Activated T-cell treated with anti-CD3 and anti-CD28 coated beads, Interleukin-2, amount 50 U/mL, for 4 hours (primary cell): ENCODE measurements at places on chromosomes 6 and 20. TPM values are rescaled to one million over a fixed set of nuclear protein-coding genes. Genes with fewer than 3 reads are reported as not detected.

Gene TRIM40
- total RNA-seq, result not detected

Gene MROH8
- total RNA-seq, result 0.51 TPM

Gene C6orf52
- 5.3 TPM for total RNA-seq

GRCh38 chr6:111601886-111602285, 3.8 kb downstream of the TRAF3IP2 start:
- no peak for DNase-seq

GRCh38 chr20:10323729-10324128, 105.1 kb downstream of the SNAP25 start:
- no peak for DNase-seq

DNA sequence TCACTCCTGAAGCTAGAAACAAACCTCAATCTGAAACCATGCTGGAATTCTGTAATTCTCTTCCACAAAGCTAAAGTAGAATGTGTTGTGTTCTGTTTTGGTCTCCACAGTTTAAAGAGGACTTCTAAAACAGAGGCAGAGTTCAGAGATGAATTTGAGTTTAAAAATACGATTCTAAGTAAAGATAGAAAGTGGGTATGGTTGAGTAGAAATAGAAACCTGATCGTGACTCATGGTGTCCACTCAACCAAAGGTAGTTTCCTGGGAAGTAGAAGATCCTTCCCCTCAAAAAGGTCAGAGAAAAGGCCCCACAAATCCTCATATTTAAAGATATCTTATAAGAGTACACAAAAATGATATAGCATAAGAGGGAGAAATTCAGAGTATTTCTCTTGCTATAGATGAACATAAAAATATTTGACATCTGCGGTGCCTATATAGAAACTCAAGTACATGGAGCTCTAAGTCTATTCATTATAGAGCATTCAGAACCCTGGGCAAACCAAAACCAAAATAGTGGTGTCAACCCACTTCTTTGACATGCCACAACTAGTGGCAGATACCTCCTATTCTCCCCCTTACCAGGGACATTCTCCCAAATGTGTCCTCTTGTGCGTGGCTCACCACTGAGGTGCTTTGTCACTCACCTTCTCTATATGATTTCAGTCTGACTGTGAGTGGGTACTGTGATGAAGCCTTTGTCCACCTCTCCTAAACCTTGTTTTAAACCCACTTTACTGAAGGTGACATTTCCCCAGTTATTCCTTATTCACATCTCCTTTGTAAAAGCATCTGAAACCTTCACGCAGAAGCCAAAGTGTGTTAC, 84.5 kb downstream of the PLCB1 start:
- DNase-seq, result no peak

- DNase-seq, result no peak
Observed at GRCh38 chr6:16868968-16869367, 107.7 kb upstream of the ATXN1 start.

GRCh38 chr6:52381249-52381648, 19.3 kb downstream of the PAQR8 start:
- no peak for DNase-seq

DNA sequence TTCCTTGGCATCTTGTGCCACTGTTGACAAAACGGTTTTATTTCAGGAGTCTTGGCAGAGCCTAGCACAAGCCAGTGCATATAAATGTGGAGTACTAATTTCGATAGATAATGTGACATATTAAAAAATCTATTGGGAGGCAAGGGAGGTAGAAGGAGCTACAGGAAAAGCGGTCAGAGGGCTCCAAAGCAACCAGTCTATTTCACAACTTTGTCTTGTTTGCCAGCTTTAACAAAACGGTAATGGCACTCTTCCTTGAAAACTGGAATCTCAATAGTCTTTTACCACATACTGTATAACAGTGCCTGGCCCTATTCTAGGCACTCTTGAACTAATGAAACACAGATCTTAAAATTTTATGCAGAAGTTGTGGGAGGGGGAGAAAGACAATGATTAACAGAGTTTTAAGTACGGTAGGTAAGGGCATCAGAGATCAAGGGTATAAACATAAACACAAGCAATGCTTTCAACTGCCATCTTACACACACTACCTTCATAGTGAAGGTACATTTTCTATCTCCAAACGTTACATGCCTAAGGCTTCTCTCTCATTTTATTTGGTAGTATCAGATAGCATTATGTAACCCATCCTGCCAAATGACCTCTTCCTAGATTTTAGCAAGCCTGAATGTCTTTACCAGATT, 33.5 kb upstream of the SYNCRIP start:
- DNase-seq, result no peak

DNA sequence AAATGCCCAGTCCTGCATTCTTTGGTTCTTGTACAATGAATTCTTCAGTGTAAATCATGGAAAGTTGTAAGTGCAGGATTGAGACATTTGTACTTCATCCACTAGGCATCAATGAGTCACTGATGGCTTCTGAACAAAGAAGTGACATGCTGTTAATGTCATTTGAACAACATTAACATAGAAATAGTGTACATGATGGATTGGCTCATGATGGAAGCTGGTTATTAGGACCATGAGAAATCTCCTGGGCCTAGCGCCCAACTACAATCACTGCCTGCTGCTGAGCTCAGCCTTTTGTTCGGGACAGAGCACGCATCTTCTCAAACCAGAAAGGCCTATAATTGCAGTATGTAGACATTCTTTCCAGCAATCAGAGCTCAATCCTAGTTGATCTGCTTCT, 316.8 kb upstream of the TSHZ2 start:
- no peak for DNase-seq

GRCh38 chr6:134676307-134677281, 273.3 kb downstream of the ALDH8A1 start:
- no peak for DNase-seq

Gene NKX2-2
- total RNA-seq, result not detected

DNA sequence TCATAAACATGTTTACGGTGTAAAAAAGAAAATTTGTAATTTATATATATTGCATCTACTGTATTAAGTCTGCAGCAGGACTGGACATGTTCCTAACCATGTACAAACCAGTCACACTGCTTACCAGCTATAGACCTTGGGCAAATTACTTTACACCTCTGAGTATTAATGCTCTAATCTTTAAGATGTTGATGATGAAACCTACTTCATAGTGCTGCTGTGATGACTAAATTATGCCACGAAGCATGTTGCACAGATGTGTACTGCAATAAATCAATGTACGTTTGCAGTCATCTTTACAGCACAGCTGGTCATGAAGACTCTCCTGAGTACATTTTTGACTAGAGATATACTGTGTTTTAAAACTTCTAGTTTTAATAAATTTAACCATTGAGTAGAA, 42.6 kb downstream of the PRKN start:
- DNase-seq, result no peak

GRCh38 chr6:17466147-17466546, 72.8 kb downstream of the CAP2 start:
- DNase-seq, result no peak

DNA sequence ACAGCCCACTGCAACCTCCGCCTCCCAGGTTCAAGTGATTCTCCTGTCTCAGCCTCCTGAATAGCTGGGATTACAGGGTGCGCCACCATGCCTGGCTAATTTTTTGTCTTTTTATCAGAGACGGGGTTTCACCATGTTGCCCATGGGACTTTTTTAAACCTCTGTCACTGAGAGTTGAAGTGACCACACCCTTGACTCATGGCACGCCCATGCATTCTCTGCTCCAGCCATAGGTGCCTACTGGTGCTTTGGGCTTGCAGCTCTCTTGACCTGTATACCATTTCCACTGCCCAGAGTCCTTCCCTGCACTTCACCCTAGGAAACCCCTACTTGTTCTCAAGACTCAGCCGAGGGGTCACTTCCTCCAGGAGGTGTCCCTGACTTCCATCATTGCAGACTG, 2.4 kb upstream of the SCRT2 start:
- DNase-seq, result no peak

GRCh38 chr6:125251516-125252220, 50.1 kb downstream of the HDDC2 start:
- DNase-seq, result no peak

Gene GABRR1
- not detected for total RNA-seq

GRCh38 chr6:170584954-170585498, 589 bp upstream of the PDCD2 start:
- no peak for DNase-seq

- no peak for DNase-seq
Observed at GRCh38 chr20:62994869-62995281, 11.9 kb downstream of the BHLHE23 start.

DNA sequence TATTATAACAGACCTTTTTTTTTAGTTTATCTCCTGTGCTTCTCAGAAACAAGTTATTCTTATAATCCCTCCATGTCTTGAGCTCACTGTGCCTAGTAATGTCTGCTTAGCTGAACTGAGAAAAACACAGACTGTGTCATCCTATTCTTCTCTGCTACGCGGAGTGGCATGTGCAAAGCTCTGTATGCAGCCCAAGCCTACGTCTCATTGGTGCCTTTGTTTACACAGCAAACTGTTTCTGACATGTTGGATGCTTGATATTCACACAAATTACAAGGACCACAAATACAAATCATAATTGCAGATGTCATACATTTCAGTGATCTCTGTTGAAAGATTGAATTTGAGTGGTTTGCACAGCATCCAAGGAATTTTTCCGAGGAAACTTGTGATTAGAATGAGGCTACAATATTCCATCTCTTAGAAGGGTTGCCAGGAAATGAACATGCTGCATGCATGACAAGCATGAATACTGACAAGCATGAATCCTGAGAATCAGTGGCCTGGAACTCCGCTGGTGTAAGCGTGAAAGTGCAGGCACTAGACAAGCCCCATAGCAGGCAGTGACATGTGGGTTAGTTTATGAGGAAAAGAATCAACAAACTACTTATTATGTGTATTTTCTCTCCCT, 128.4 kb upstream of the SGK1 start:
- DNase-seq, result no peak

DNA sequence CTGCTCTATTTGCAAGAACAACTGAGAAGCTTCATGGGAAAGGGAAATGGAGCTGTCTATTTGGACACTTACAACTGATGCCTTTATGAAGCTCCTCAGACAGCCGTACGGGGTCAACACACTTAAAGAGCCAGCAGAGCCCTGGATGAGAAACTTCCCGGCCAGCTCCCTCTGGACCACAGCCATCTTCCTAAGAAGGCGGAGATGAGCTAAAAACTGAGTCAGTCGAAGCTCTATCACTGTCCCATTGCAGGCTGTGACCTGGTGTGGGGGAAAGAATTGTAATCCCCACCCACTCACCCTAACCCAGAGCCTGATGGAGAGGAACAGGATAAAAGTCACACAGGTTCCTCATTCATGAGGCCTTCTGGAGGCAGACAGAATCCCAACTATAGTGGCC, 360.4 kb upstream of the JARID2 start:
- DNase-seq, result no peak

DNA sequence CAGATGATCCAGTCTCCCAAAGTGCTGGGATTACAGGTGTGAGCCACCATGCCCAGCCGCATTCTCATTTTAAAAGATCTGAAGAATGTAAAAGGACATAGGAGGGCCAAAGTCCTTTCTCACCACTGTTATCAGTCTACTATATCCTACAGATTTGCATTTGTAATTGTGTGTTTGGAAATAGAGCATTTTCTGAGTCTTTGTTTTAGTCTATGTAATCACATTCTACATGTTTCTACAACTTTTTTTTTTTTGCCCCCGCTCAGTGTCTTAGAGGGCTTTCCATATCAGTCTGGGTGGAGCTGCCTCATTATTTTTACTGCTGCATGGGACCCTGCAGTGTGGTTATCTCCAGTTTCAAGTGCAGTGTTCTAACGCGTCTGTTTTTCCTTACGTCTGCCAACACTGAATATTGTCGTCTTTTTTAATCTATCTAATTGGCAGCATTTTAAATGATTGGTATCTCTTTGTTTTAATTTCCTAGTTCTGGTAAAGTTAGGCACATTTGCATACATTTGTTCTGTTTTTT, 7.8 kb downstream of the CUL9 start:
- DNase-seq, result no peak

Gene KCNK16
- not detected for total RNA-seq

GRCh38 chr20:8428988-8429387, 296.9 kb downstream of the PLCB1 start:
- DNase-seq, result no peak

DNA sequence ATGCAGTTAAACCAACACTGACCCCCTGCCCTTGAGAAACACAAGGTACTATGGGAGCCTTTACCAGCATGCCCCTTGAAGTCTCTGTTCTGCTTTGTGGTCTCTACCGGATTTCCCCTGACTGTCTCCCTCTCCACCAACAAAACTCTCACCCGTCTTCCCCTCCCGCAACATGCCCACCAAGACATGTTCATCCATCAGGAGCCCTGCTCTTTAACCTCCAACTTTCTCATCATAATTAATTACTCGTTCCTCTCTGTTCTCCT, 1.1 kb downstream of the ZNF165 start:
- peak; percentile 8 for DNase-seq

- no peak for DNase-seq
Observed at GRCh38 chr6:141029908-141030307, 1102.8 kb upstream of the GJE1 start.

DNA sequence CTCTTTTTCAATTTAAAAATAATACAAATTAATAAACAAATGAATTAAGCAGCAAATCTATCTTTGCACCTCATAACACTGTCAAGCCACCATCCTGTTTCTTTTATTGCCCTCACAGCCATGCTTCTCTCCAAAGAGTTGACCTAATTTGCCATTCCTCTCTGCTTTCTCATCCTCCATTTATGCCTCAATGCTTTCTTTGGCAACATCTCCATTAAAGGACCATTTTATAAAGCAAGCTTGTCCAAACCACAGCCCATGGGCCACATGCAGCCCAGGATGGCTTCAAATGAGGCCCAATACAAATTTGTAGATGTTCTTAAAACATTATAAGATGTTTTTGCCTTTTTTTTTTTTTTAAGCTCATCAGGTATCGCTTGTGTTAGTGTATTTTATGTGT, 26.4 kb upstream of the MEI4 start:
- DNase-seq, result no peak

DNA sequence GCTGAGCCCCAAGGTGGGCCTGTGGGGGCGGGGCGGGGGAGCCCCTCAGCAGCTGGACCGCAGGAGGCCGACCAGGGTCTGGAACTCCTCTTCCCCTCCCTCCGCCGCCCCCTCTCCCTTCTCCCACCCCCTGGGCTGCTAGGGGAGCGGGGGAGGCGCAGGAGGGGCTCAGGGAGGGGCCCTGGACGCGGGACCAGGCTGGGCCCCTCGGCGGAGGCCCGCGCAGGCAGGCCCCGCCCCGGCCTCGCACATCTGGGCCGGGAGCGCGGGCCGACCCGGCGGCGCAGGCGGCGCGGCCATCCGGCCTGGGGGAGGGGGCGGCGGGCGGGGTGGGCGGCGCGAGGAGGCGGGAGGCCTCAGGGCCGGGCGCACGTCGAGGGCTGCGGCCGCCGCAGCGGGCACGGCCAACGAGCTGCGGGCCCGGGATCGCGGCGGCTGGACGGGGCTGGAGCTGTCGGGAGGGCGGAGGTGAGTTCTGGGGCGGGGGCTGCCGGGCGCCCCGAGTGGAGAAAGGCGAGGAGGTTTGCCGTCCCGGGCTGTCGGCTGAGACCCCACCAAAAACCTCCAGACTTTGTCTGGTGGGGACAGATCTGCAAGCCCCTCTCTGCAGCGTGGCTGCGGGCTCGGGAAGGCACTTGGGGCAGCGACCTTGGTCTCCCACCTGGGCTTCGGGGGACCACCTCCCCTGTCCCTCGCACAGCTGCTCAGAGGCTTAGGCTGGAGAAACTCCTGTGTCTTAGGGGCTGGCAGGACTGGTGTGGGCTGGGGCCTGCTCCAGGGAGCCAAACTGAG, at the start of gene HSPA12B:
Gene HSPA12B (plus strand): TSS at position 359 of the 792 bp plus-strand sequence. CDS start 5,990 bp downstream, outside the sequence.
- no peak for DNase-seq
